ENCODE measurements at places on chromosomes 5 and 9.

DNA sequence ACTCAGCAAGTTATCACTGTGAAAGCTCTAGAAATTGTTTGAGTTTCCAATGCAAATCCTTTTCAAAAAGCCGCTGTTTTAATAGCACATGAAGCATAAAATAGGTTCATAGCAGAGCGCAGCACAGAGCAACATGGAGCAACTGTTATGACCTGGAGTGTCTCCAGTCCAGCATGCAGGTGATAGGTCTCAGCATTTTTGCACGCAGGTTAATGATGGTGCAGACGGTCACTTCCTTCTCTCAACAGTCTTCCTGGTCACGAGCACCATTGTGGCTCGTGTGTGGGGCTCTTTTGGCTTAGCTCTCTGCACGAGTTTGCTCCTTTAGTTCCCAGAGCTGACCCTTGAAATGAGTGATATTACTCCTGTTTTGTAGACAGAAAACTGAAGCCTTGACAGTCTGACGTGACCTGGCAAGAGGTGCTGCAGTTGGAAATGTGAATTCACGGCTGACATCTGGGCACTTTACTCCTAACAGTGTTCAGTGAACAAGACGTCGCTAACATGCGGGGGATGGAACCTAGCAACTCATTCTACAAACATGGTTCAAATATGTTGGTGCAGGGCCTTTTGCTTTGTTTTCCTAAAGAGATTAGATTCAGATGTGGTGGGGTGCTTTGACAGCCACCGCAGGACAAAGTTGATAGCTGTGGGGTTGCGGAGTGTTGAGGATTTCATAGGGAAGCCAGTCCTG, 10.0 kb downstream of the TENT4A start:
- no peak for DNase-seq

GRCh38 chr5:6435356-6435755, 13.3 kb upstream of the UBE2QL1 start:
- DNase-seq = peak; percentile 21

DNA sequence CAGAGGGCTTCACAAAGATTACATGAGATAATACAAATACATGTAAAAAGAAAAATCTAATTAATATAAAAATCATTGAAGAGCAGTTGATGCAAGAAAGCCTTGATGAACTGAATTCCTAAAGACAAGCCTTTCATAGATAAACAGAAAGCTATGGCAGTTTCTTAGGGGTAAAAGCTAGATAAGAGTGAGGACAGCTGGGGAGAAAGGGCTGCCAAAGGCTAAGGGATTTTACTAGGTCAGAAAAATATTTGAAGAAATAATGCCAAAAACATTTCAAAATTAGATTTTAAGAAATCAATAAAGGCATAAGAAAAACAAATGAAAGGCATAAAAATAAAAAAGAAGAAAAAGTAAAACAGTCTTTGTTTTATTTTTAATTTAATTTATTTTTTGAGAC, 107.9 kb upstream of the ZNF366 start:
- no peak for DNase-seq

DNA sequence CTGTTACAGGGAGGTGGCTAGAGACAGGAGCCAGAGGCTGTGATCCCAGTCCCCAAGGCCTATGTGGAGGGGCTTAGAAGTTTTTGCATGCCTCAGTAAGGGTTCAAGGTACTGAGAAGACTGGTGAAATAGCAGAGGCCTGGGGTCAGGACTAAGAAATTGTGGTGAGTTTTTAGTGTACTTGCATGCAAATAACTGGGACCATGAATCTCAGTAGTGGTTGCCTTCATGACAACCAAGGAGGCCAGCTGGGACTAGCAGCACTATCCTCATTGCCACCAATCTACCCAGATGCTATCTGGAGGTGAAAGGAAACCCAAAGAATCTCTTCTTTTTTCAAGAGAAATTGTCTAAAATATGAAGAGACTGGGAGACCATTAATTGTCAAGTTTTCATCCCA, 395.1 kb downstream of the CETN3 start:
- no peak for DNase-seq

DNA sequence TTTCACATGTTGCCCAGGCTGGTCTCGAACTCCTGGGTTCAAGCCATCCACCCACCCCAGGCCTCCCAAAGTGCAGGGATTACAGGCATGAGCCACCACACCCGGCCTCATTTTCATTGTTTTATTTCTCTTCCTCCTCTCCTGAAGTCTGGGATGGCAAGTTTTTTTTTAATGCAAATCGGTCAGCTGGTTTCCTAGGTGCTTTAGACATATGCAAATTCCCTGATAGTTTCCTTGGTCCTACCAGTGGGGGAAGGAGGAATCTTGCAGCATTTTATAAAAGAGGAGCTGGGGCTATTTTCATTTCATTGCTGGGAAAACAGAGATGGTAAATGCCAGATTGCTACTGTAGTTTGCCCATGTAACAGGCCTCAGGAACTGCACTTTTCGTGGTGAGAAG, 179.4 kb downstream of the ACTL7B start:
- DNase-seq = no peak

GRCh38 chr9:133893191-133893994, 98.7 kb downstream of the VAV2 start:
- DNase-seq = no peak

GRCh38 chr5:133878236-133878555, 90.2 kb downstream of the C5orf15 start:
- no peak for DNase-seq

GRCh38 chr5:141734501-141735229, 52.6 kb upstream of the ARAP3 start:
- peak; percentile 88 for DNase-seq

DNA sequence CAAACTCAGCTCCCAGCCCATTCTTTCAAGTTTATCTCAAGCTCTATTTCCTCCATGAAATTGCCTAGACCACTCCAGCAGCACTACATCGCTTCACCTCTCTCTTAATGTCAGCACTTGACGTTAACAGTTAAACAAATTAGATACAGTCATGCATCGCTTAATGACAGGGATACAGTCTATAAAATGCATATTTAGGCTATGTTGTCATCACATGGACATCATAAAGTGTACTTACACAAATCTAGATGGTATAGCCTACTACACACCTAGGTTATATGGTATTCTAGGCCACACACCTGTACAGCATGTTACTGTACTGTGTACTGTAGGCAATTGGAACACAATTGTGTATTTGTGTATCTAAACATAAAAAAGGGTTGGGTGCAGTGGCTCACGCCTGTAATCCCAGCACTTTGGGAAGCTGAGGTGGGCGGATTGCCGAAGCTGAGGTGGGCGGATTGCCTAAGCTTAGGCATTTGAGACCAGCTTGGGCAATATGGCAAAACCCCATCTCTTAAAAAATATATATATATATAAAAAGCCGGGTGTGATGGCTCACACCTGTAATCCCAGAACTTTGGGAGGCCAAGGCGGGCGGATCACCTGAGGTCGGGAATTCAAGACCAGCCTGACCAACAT, 13.4 kb upstream of the PCSK5 start:
- DNase-seq = no peak

DNA sequence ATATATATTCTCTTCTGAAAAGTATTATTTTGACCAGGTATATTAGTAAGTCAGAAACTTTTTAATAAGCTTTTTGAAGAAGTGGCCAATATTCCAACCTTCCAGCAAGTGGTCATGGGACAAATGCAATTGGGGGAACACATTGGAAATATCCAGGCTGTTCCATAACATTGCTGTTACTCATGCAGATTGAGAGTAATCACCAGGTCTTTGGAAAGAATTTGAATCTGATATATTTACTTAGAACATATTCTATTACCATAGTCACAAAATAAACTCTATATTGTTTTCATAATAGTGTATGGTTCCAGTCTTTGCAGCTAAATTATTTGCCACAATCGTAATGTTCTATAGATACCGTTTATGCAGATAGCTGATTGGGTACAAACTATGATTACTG, 102.8 kb downstream of the TAF11L14 start:
- no peak for DNase-seq

- no peak for DNase-seq
Measured at GRCh38 chr5:168746893-168747640, 167.9 kb upstream of the PANK3 start.

DNA sequence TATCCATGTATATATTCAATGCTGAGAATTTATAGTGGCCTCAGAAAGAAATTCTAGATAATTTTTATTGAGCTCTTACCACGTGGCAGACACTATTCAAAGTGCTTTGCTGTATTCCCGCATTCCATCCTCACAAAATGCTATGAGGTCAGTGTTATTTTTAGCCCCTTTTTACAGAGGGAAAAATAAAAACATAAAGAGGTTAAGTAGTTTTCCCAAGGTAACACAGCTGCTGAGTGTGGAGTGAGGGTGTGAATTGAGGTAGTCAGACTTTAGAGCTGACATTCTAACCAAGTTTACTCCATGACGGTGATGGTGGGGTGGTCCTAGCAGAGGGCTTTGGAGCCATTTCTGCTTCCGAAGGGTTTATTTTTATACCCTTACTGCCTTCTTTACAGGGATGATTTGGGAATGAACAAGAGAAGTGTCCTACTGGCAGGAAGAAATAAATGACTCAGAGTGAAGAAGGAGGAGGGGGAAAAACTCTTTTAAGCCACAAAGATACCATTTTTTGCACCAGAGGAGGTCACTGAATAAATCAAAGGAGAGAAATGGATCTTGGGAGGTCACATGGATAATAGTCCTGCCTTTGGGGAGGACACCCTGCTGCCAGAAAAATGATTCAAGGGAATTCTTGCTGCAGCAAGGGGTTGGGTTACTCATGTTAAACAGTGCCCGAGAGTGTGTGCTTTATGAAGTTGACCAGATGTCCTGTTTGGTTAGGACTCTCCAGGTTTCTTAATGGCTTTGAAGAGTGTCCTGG, 76.1 kb downstream of the HMHB1 start:
- peak; percentile 48 for DNase-seq

GRCh38 chr5:154215571-154216325, 25.2 kb downstream of the GALNT10 start:
- DNase-seq = no peak

DNA sequence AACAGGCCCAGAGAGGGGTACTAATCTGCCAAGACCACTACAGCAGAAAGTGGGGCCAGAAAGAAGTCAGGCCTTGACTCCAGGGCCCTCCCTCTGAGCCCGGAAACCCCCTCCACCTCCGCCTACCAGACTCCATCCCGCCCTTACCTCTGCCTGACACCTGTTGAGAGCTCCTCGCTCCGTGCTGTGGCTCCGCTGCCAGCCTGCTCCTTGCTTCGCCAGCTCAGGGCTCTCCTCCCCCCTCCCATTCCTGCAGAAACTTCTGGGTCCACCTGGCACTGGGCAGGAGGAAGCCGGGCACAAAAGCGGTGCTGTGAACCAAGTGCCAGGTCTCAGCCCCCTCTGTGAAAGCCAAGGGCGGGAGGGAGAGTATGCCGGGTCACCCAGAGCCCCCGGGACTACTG, 6.4 kb upstream of the ST6GALNAC6 start:
- DNase-seq = no peak

DNA sequence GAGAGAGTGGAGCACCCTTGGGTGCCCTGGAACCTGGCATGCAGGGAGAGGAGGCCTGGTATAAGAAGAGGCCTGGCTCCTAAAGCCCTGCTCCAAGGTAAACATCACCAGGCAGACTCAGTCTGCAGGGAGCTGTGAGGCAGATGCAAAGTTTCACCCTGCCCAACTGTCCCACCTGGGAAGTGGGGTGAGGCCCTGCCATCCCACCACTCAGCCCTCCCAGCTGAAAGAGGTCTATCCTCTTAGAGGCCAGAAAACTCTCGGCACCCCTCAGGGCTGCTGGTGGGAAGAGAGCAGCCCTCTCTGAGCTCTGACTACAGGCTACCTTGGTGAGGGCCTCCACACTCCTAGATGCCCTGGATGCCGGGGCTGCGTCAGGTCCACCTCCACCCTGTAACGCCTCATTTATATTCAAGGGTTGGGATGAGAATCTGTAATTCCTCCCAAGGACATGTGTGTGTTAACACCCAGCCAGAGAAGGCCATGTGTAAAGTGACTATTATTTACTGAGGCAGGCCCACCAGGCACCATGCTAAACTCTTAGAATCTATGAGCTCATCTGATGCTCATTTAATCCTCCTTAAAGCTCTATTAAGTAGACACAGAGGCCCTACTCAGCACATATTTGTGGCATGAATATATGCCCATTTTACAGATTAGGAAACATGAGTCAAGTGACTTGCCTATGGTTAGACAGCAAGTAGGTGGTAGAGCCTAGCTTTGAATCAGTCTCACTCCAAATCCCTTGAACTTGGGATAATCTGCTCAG, 205.9 kb downstream of the FSTL4 start:
- no peak for DNase-seq

GRCh38 chr5:53151713-53152458, 42.3 kb upstream of the MOCS2 start:
- DNase-seq = no peak

DNA sequence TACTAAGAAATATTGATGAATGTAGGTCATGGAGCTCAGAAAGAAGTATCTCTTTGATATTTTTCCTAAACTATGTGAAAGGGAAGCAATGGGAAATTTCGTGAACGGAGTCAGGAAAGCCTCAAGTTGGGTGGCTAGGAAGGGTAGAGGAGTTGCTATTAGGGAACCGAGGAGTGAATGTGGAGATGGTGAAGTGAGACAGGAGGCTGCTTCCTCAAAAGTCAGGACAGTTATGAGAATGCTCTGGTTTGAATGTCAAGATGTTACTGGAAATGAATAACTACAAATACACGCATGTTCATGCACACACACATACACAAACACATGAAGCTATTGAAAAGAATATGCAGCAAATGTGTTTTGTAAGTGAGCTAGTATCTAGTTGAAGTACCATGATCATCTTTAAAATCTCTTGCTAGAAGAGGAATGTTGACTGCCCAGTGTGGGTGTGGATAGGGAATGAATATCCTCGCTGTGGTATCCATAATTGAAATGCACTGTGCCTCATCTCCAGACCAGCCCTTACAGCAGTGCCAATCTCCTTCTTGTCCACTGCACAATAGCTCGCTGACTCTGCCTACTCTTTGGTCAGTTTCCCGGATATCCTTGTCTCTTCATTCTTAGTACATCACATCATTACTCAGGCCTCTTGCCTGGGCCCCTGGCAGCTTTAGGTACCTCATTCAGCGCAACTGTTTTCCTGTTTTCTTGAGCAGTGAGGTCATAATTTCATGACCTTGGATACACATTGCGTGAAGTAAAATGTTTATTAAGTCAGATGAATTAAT, 21.9 kb upstream of the PDCD1LG2 start:
- DNase-seq = no peak

DNA sequence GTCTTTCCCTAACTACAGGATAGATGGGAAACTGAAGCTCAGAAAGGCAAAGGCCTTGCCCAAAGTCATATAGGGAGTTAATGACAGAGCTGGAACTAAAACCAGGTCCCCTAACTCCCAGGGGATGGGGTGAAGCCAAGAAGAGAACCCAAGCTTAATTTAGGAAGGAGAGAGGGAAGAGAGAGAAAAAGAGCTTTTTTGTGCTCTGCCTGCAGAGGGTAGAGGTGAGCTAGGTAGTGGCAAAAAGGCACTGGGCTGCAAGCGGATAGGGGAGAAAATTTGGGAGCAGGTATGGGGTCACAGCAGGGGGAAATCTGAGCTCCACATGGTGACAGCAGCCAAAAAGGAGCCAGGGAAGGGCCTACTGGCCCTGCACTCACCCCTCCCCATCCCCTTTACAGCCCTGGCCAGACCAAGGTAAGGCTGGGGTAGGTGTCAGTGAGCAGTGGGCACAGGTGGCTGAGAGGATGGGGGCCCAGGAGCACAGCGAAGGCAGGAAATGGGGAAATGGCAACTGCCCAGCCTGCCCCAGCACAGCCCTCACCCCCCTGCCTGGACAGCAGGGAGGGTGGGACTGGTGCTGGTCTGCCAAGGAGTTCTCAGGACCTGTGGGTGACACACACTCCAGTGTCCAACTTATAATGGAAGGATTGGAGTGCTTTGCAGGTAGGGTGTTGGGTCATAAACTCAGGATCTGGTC, 3.3 kb downstream of the ENHO start:
- DNase-seq = no peak

GRCh38 chr5:66410122-66410521, 186.1 kb upstream of the MAST4 start:
- no peak for DNase-seq
